Panc1 (cell line): ENCODE measurements at places on chromosomes 16 and 17. TPM values are rescaled to one million over a fixed set of nuclear protein-coding genes. Genes with fewer than 3 reads are reported as not detected.

Gene CDH8
- 0.21 TPM for total RNA-seq

Gene CHD9NB
- 0.64 TPM for total RNA-seq

Gene CPNE7
- 32.7 TPM for total RNA-seq

Gene TBC1D3I
- 0.54 TPM for total RNA-seq

Gene CIBAR2
- not detected for total RNA-seq

Gene AOC3
- 0.21 TPM for total RNA-seq

Gene CCL7
- total RNA-seq, result 0.31 TPM

Gene MAPT
- total RNA-seq, result 0.59 TPM

Gene PEMT
- 27.0 TPM for total RNA-seq

Gene PIRT
- not detected for total RNA-seq

Gene PRR11
- 39.8 TPM for total RNA-seq

Gene IKZF3
- total RNA-seq, result 0.59 TPM

Gene GAN
- 9.1 TPM for total RNA-seq

Gene NOD2
- total RNA-seq, result not detected

Gene MYOCD
- total RNA-seq, result not detected

Gene CHST6
- total RNA-seq, result 0.05 TPM

Gene ATP2A1
- total RNA-seq, result 2.9 TPM

Gene MRPL45
- total RNA-seq, result 24.7 TPM

Gene FBXW10B
- 0.54 TPM for total RNA-seq

Gene SNX20
- total RNA-seq, result 0.10 TPM

Gene NLK
- 28.0 TPM for total RNA-seq

Gene HYDIN
- total RNA-seq, result 0.80 TPM

Gene GHDC
- total RNA-seq, result 21.8 TPM

Gene CCT6B
- 1.5 TPM for total RNA-seq

Gene GGT6
- not detected for total RNA-seq

Gene ITGA2B
- 2.4 TPM for total RNA-seq

Gene RNF43
- 4.7 TPM for total RNA-seq

Gene TOX3
- total RNA-seq, result 3.4 TPM

Gene PLEKHH3
- total RNA-seq, result 32.2 TPM

Gene ZKSCAN2
- 11.4 TPM for total RNA-seq

Gene KRT33A
- not detected for total RNA-seq

Gene P2RX1
- not detected for total RNA-seq

Gene ANKRD13B
- total RNA-seq, result 31.4 TPM

Gene DNAH3
- 0.62 TPM for total RNA-seq

Gene KRTAP17-1
- not detected for total RNA-seq

Gene ZNHIT3
- total RNA-seq, result 16.8 TPM

Gene CETP
- total RNA-seq, result not detected

Gene UTS2R
- total RNA-seq, result 0.39 TPM

Gene NR1D1
- 8.8 TPM for total RNA-seq

Gene ADAD2
- not detected for total RNA-seq

Gene MMP2
- 311 TPM for total RNA-seq

Gene KRTAP4-9
- not detected for total RNA-seq
